ENCODE measurements at places on chromosomes 7 and 10.

GRCh38 chr7:13551503-13551902 is 438.0 kb downstream of the ETV1 start:
- H3K4me1 ChIP-seq: no peaks in the 10 kb centered on the region
- no peaks in the 10 kb centered on the region for H3K36me3 ChIP-seq
- H3K4me3 ChIP-seq: no peak overlapping the region
- H3K27me3 ChIP-seq: peaks cover 64% of the 10 kb centered on the region
- no peak overlapping the region for H3K27ac ChIP-seq

DNA sequence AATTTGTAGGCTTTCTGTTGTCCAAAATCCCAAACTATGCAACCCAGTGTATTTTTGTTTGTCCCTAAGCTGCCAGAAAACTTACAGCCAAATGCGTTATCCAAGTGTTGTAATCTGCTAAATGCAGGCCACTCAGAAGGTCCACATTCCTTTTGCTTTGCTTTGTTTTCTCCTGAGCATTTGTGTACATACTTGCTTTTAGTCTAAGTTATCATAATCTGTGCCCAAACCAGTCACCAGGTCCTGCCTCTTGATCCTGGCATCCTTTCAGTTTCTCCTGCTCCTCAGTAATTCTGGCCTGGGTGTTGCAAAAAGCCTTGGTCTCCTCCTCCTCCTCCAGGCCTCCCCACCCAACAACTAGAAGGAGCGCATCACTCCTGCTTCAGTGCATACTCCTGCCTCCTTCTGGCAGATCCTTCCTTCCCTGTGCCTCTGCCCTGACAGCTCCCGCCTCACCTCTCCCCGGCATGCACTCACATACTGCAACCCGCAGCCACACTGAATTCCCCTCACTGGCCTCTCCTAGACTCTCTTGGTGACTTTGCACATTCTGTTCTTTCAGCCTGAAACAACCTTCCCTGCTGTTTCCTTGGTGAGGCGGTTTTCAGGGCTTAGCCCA is 2.3 kb downstream of the DENND2A start:
- DNase-seq: peak; percentile 21
- no peak overlapping the region for H3K4me3 ChIP-seq
- no peak overlapping the region for H3K27ac ChIP-seq
- H3K36me3 ChIP-seq: peaks cover 6% of the 10 kb centered on the region
- H3K4me1 ChIP-seq: peaks cover 7% of the 10 kb centered on the region

GRCh38 chr7:85021101-85021704 is 165.7 kb downstream of the SEMA3D start:
- no peaks in the 10 kb centered on the region for H3K36me3 ChIP-seq
- H3K27me3 ChIP-seq: no peaks in the 10 kb centered on the region
- peaks cover 18% of the 10 kb centered on the region for H3K4me1 ChIP-seq
- peak; percentile 33 for DNase-seq
- H3K27ac ChIP-seq: no peak overlapping the region
- H3K4me3 ChIP-seq: no peak overlapping the region

- no peak overlapping the region for H3K4me3 ChIP-seq
- peaks cover 12% of the 10 kb centered on the region for H3K4me1 ChIP-seq
- no peaks in the 10 kb centered on the region for H3K27me3 ChIP-seq
- H3K36me3 ChIP-seq: peaks cover 5% of the 10 kb centered on the region
- no peak overlapping the region for H3K27ac ChIP-seq
- DNase-seq: no peak
Observed at GRCh38 chr10:126935263-126935946, 30.2 kb downstream of the DOCK1 start.

DNA sequence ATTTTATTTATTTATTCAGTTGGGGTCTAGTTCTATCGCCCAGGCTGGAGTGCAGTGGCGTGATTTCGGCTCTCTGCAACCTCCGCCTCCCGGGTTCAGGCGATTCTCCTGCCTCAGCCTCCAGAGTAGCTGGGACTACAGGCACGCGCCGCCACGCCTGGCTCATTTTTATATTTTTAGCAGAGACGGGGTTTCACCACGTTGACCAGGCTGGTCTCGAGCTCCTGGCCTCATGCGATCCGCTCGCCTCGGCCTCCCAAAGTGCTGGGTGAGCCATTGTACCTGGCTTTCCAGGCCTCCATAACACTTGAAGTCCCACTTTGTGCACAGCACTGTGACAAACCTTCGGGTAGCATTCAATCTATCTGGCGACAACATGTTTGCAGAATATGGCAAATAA is 1.0 kb upstream of the DCLRE1C start:
- H3K4me3 ChIP-seq: peak overlapping the region; percentile 92
- H3K36me3 ChIP-seq: no peaks in the 10 kb centered on the region
- H3K27me3 ChIP-seq: no peaks in the 10 kb centered on the region
- peaks cover 5% of the 10 kb centered on the region for H3K4me1 ChIP-seq
- H3K27ac ChIP-seq: peak overlapping the region; percentile 90
- DNase-seq: no peak

GRCh38 chr7:71752171-71752935 is 620.4 kb downstream of the GALNT17 start:
- DNase-seq: no peak
- H3K36me3 ChIP-seq: no peaks in the 10 kb centered on the region
- H3K4me3 ChIP-seq: no peak overlapping the region

DNA sequence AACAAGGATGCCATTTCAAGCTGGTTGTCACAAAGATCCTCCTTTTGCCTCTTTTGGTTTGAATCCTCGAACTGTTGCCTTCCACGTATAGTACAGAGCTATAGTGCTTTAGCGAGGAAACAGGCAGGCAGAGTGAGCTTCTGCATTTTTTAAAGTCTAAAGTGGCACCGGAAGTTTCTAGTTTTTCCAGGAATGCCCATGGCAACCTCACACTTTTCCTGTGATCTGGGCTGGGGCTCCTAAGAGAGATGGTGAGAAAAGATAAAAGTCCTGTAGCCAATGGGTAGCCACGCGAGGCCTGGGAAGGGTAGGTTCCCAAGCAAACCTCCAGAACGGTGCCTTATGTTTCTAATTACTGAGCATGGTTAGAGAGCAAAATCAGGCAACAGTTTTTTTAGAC is 76.7 kb downstream of the CALD1 start:
- H3K27ac ChIP-seq: no peak overlapping the region
- no peak for DNase-seq
- H3K4me1 ChIP-seq: peaks cover under 1% of the 10 kb centered on the region
- H3K4me3 ChIP-seq: no peak overlapping the region
- no peaks in the 10 kb centered on the region for H3K27me3 ChIP-seq
- H3K36me3 ChIP-seq: no peaks in the 10 kb centered on the region

- DNase-seq: peak; percentile 24
- H3K4me1 ChIP-seq: peaks cover 12% of the 10 kb centered on the region
- no peaks in the 10 kb centered on the region for H3K27me3 ChIP-seq
- peak overlapping the region; percentile 78 for H3K4me3 ChIP-seq
Observed at GRCh38 chr10:22712956-22713852, 1.2 kb downstream of the PIP4K2A start.

DNA sequence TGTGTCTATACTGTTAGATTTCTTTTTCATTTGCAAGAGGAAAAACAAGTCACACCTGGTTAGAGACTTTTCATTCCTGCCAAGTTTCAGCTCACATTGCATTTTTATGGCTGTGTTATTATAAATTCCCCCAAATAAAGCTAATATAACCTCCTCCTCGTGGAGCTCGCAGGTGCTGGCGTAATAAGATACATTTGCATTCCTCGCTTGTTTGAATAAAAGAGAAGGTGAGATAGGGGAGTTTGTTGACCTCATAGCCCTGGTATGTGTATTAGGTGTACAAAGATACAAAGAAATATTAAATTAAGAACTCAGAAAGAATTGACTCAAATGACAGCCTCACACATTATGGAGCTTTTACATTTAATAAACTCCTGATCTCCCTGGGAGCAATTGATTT is 257.7 kb upstream of the SP8 start:
- no peaks in the 10 kb centered on the region for H3K36me3 ChIP-seq
- no peaks in the 10 kb centered on the region for H3K27me3 ChIP-seq
- DNase-seq: no peak
- no peaks in the 10 kb centered on the region for H3K4me1 ChIP-seq
- H3K27ac ChIP-seq: no peak overlapping the region

DNA sequence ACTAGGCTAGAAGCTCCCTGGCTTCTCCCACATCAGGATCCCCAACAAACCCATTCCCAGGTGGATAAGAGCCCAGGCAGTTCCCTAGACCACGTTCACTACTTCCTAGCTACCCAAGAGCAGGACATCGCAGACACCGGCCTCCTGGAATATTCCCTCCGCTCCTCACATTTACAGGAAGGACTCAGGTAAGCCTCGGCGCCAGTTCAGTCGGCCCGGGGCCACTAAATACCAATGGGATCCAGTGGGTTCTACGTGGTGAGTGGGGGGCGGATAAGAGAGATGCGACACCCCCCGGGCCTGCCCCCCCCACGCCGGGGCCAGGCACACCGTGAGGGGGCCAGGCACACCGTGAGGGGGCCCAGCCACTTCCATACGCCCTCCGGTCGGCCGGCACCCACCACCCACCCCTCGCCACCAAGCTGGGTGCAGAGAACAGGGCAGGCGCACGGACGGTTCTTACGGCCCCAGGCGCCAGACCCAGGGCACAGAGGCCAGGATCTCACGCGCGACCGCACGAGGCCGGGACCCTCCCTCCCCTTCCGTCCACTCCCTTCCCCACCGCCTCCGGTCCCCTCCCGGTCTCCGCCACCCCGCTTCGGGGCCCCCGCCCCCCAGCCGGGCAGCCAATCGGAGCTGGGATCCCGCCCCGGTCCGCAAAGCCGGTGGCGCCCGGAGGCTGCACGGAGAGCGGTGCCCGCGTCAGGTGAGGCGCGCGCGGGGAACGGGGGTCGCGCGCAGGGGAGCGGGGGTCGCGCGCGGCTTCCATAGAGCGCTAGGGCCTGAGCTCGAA is at the start of gene BLVRA:
Gene BLVRA (plus strand): TSS at position 652 of the 793 bp plus-strand sequence. CDS start 12,479 bp downstream, outside the sequence.
- peaks cover 9% of the 10 kb centered on the region for H3K36me3 ChIP-seq
- H3K27me3 ChIP-seq: no peaks in the 10 kb centered on the region
- peak; percentile 50 for DNase-seq
- peak within 1 kb of the TSS; percentile 72 for H3K4me3 ChIP-seq

DNA sequence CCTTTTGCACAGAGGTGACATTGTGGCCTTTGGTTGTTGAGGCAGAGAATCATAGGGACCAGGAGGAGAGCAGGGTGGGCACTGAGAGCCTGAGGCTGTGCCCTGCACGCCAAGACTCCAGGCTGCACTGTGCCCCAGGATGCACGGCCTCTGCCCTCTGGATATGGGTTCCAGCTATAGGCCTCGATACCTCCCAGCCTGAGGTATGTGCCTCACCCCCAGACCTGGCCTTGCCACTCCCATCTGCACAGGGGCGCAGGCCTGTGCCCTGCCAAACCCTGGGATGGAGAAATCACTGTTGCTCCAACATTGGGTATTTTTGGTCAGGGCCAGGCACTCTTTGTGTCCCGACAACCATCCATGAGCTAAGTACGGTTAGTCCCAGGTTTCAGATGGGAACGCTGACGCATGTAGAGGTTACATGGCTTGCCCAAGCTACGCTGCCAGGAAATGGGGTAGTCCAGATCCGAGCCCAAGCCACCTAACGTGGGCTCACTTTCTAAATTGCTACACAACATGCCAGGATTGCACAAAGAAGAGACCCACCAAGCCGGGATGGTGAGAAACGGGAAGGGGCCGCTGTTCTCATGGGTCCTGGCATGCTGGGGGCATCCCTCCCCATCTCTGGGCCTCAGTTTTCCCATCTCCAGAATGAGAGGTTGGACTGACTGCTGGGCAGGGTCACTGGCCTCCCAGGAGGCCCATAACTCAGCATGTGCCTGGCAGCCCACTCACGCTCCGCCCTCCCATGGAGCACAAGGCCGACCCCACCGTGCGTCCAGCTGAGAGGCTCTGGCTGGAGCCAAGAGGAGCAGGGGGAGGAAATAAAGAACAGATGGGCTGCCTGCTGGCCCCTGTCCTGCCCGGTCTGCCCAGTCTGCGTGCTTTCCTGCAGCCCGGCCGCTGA is 44.2 kb downstream of the ZCCHC24 start:
- H3K27ac ChIP-seq: no peak overlapping the region
- no peaks in the 10 kb centered on the region for H3K36me3 ChIP-seq
- peaks cover 10% of the 10 kb centered on the region for H3K4me1 ChIP-seq
- no peak for DNase-seq
- H3K27me3 ChIP-seq: no peaks in the 10 kb centered on the region

GRCh38 chr7:15317215-15317614 is 244.6 kb downstream of the AGMO start:
- no peak overlapping the region for H3K4me3 ChIP-seq
- no peak overlapping the region for H3K27ac ChIP-seq
- DNase-seq: no peak
- H3K4me1 ChIP-seq: no peaks in the 10 kb centered on the region
- peaks cover 31% of the 10 kb centered on the region for H3K27me3 ChIP-seq
- no peaks in the 10 kb centered on the region for H3K36me3 ChIP-seq

DNA sequence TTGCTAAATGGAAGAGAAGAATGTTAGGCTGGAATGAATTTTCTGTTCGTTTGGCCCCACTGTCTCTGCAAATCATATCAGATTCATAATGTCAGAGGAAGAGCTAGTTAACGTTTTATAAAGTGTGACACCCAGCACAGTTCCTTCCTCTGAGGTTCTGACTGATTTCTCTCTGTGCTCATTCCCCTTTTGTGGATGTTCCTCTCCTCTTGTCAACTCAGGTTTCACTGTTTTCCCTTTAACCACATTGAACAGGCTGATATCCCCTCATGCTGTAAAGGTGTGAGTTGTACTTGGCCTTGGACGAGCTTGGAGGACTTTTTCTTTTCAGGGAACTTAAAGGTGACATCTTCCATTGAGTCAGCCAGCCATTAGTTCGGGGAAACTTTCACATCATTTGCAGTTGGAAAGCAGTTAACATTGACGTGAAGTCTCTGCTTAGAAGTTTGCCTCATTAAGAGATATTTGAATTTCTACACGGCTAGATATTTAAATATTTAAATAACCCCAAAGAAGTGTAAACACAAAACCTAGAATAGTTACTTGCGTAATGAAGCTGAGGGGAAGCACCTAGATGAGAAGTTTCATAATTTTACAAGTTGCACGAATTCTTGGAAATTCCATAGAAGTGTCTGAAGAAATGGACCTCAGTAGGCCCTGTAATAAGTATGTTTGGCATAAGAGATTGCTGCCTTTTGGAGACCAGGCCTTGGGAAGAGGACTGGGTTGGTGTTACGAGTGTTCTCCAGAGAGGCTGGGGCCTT is 101.5 kb upstream of the EGR2 start:
- no peaks in the 10 kb centered on the region for H3K36me3 ChIP-seq
- H3K27ac ChIP-seq: no peak overlapping the region
- no peaks in the 10 kb centered on the region for H3K27me3 ChIP-seq
- peak; percentile 21 for DNase-seq

- H3K27me3 ChIP-seq: no peaks in the 10 kb centered on the region
- peaks cover 47% of the 10 kb centered on the region for H3K36me3 ChIP-seq
- H3K4me1 ChIP-seq: peaks cover 15% of the 10 kb centered on the region
- DNase-seq: no peak
Observed at GRCh38 chr7:44066494-44067063, 1.2 kb upstream of the PGAM2 start.

Data from MCF 10A (cell line).